ENCODE measurements at places on chromosomes 3 and 15.

- no peak for DNase-seq
These were observed 55.5 kb upstream of the SNTN start for GRCh38 chr3:63597019-63597418.

DNA sequence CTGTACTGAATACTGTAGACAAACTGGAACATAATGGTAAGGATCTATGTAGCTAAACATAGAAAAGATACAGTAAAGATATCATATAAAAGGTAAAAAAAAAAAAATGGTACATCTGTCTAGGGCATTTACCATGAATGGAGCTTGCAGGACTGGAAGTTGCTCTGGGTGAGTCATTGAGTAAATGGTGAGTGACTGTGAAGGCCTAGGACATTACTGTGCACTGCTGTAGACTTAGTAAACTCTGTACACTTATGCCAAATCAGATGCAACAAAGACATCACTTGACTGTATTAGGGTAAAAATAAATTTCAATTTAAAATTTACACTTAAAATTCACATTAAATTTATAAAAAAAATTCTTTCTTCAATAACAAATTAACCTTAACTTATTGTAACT is 281.3 kb upstream of the LMCD1 start:
- no peak for DNase-seq

DNA sequence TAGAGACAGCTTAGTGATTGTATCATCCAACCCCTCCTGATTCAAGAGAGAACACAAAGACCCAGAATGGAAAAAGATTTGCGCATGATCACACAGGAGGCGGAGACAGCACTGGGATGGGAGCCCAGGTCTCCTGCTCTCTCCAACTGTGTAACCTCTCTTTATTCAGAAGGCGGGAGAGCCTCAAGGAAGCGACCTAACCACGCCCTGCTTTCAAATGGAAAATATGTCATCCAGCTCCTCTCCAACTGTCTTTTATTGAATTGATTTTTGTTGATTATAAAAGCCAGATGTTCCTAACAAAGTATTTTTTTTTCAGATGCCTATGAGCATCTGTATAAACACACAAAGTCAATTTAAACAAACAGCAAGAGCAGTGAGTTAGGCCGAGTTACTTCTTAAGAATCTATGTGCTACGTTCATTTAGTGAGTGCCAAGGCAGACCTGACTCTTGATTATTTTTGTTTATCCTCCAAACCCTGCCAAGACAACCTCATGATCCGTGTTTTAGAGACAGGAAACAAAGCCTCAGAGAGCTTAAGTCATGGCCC is 74.5 kb downstream of the BFSP2 start:
- DNase-seq, result no peak

- DNase-seq, result no peak
These were observed 60.2 kb downstream of the GRM7 start for GRCh38 chr3:6921066-6921465.

GRCh38 chr15:42101861-42102260 is 7.5 kb upstream of the PLA2G4D start:
- DNase-seq, result no peak

- peak; percentile 88 for DNase-seq
These were observed 36.5 kb upstream of the RAB11A start for GRCh38 chr15:65832549-65833364.

GRCh38 chr3:27357665-27358258 is 11.4 kb downstream of the NEK10 start:
- peak; percentile 29 for DNase-seq

- peak; percentile 68 for DNase-seq
These were observed 2.0 kb upstream of the HYAL2 start for GRCh38 chr3:50324351-50325112.

DNA sequence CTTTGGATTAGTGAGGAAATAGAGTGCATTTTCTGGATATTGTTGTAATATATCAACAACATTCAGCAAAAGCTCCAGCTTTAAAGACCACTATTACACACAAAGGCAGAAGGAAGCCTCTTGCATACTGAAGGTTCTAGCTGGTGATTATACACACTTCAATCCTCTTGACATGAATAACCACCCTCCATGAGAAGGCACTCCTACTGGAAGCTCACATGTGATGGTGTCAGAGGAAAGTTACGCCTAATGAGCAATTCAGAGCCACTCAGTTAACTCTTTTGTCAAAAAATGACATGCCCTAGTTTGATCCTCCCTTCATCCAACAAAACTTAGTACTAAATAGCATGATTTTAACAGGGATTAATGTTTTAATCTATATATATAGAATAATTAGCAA is 124.6 kb upstream of the LYSMD4 start:
- no peak for DNase-seq

DNA sequence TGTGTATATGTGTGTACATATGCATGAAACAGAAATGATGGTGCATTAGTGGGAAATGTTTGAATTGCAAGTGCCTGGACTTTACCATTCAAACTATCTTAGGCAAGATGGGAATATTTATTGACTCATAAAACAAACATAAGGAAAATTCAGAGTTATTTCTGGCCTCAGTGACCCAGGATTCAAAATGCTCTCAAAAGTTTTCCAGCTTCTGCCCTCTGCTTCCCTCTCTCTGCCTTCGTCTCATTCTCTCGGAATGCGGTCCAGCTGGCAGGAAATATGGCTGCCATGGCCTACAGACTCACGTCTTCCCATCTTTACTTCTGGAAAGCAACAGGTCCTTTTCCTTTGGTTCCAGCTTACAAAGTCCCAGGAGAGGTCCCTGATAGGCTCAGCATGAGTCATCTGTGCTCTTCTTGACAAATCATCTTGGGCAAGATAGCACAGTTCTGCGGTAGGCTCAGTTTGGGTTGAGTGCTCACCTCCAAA is 8.7 kb upstream of the ZNF774 start:
- no peak for DNase-seq

GRCh38 chr3:141659821-141660613 is 78.1 kb upstream of the RNF7 start:
- DNase-seq, result no peak

DNA sequence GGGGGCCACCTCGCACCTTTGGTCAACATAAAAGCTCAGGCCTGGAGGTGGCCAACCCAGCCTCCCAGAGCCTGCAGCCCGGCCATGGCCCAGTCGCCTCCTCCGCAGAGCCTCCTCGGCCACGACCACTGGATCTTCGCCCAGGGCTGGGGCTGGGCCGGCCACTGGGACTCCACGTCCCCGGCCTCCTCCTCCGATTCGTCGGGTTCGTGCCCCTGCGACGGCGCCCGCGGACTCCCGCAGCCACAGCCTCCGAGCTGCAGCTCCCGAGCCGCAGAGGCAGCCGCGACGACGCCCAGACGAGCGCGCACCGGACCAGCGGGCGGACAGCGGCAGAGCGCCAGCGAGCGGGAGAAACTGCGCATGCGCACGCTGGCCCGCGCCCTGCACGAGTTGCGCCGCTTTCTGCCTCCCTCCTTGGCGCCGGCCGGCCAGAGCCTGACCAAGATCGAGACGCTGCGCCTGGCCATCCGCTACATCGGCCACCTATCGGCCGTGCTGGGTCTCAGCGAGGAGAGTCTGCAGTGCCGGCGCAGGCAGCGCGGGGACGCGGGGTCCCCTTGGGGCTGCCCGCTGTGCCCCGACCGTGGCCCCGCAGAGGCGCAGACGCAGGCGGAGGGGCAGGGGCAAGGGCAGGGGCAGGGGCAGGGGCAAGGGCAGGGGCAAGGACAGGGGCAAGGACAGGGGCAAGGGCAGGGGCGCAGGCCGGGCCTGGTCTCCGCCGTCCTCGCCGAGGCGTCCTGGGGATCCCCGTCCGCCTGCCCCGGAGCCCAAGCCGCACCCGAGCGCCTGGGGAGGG is at the start of gene MESP2:
Gene MESP2 (plus strand): TSS at position 59 of the 799 bp plus-strand sequence. CDS start 26 bp downstream, at position 85.
- DNase-seq, result peak; percentile 67

DNA sequence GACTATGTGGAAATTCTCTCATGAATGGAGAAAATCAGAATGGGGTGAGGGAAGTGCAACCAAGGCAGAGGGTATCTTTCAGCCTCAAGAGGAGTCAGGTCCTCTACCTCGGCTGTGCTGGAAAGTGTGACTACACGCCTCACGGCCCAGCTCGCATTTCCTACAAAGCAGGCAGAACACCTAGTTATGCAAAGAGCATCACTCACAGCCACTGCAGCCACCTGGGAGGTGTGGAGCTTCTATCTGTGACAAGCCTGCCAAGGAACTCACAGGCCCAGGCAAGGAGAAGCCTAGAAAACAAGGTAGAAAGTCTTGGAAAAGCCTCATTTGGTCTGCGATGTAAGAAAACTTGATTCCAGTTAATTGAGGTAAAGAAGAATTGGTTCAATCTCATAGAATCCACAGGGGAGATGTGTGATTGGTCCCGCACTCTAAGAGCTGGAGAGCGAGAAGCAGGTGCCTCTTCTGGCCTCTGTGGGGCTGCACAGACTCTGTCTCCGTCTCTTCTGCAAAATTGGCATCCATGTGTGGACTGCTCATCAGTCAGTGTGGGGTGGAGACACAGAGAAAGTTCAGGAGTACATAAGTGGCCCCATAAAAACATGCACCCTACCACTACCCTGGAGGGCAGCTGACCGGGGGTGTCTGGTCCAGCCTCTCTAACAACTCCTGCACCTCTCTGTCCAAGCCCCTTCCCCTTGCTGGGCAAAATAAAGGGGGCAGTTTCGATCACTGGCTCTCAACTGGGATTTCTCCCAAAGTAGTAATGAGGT is 76.8 kb downstream of the TAMM41 start:
- no peak for DNase-seq

GRCh38 chr3:136069933-136070332 is 104.4 kb downstream of the PPP2R3A start:
- no peak for DNase-seq

- DNase-seq, result no peak
These were observed 44.8 kb upstream of the NTRK3 start for GRCh38 chr15:88301311-88301710.

DNA sequence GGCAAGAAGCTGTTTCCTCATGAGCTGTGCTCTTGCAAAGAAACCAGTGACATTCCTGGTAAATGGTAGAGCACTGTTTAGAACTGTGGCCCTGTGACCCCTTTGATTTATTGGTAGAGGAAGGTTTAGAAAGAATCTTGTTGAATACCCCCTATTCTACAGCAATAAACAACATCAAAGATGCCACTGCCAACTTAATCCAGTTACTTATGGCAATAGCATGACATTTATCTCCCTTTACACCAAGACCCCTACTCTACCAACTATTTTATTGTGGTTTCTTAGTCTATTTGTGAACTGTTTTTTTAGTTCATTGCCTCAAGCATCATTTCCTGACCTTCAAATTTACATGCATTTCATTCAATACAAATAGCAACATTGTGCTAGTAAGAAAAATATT is 288.6 kb downstream of the EPHA3 start:
- no peak for DNase-seq

GRCh38 chr15:77982127-77982490 is 95.4 kb downstream of the TBC1D2B start:
- no peak for DNase-seq

- no peak for DNase-seq
These were observed 111.8 kb upstream of the SLC25A36 start for GRCh38 chr3:140829796-140830195.

Data from HL-60 (cell line).